DMS53 (cell line): ENCODE measurements at places on chromosomes 6 and 20.
A peak's percentile ranks its signal among the peaks of the same experiment; 100 is the strongest.

DNA sequence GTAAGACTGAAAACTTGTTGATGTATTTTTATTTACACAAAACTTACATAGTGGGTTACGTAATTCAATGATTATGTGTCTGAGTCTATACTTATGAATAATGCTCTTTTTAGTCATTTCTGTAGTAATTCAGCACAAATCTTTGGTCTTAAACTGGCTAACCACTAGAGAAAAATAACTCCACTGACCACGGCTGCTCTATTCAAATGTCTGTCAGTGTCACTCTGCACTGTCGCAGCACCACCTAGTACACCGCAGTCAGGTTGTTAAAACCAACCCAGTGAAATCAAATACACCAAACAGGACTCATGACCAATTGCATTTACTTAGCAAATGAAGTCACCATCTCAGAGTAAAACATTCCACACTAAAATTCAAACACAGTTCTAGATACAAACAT is 93.5 kb upstream of the CCDC28A start:
- no peak for DNase-seq

DNA sequence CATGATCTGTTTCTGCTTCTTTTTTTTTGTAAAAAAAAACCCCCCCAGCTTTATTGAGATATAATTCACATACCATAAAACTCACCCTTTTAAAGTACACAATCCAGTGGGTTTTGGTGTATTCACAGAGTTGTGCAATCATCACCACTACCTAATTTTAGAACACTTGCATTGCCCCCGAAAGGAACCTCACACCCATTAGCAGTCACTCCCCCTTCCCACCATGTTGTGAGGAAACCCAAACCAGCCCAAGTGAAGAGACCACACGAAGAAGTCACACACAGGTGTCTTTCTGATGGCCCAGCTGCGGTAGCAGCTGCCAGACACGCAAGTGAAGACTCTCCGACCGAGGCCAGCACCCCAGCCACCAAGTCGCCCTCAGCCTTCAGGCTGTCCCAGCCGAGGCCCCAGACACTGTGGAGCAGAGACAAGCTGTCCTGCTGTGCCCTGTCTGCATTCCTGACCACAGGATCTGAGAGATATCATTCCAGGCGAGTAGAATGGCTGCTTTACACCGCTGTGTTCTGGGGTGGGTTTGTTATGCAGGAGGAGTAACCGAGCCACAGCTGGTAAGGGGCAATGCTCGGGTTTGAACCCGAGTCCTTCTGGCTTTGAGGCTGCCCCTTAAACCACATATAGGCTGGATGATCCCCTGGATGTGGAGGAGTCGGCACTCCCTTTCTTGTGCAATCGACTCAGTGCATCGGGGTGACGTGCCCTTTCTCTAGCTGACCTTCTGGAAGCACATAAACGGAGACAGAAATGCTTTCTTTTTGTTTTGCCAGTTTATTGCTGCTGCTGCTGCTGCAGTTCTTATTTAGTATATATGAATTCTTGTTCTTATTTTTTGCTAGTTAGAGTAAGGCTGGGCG is 59.1 kb upstream of the PTPN1 start:
- no peak for DNase-seq

GRCh38 chr20:32997431-32997830 is 6.8 kb downstream of the SUN5 start:
- DNase-seq = no peak

GRCh38 chr20:47054945-47055344 is 160.3 kb downstream of the EYA2 start:
- DNase-seq = no peak

DNA sequence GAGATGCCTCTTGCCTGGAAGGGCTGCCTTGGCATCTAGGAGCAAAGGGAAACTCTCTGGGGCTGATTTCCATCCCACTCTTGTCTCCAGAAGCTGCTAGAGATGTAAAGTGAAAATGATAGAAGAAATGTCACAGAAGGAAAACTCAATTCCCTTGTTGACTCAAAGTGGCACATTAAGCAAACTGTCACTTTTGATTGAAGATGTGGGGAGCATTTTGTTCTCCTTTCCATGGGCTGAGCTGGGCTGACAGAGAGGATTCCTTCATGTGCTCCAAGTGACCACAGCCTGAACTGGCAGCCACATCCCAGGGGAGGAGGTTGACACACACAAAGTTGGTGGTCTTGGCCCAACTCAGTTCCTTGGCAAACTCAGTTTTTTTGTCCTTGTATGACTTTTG is 9.8 kb downstream of the GPR31 start:
- no peak for DNase-seq

GRCh38 chr6:139355172-139355571 is 19.3 kb downstream of the CITED2 start:
- no peak for DNase-seq

GRCh38 chr20:54103067-54103761 is 32.8 kb upstream of the BCAS1 start:
- peak; percentile 85 for DNase-seq

- no peak for DNase-seq
Measured at GRCh38 chr6:129022011-129022553, 139.1 kb downstream of the LAMA2 start.

- no peak for DNase-seq
Measured at GRCh38 chr6:107550906-107551305, 61.0 kb downstream of the SOBP start.

GRCh38 chr6:113457198-113457597 is 399.9 kb upstream of the MARCKS start:
- no peak for DNase-seq

DNA sequence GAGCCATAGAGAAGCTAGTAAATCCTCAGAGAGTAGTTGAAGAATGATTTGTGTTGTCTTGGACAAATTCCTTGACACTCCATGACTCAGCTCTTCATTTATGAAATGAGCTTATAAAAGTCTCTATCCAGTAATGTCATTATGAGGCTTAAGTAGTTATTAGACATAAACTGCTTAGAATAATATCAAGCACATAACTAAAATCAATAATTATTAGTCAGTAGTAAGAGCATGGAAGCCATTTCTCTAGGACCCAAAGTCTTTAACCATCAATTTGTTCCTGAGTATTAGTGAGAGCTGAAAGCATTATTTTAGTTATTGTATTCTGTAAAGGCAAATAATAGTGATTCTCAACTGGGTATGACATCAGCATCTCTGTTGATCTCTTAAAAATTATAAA is 1140.2 kb downstream of the HACE1 start:
- DNase-seq = no peak

DNA sequence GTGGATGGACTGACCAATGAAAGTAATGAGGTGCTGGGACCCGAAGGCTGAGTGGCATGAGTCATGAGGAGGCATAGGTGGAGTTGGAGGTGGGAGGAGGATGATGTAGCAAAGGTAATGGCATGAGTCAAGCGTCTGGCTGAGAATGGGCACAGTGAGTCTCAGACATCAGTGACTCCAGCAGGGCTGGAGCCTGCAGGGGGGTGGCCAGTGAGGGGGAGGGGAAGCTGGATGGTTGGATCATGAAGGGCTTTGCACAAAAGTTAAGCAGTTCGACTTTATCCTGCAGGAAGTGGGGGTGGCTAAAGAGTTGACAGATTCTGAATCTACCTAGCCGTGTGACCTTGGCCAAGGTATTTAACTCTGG is 99.0 kb upstream of the IYD start:
- DNase-seq = peak; percentile 68

DNA sequence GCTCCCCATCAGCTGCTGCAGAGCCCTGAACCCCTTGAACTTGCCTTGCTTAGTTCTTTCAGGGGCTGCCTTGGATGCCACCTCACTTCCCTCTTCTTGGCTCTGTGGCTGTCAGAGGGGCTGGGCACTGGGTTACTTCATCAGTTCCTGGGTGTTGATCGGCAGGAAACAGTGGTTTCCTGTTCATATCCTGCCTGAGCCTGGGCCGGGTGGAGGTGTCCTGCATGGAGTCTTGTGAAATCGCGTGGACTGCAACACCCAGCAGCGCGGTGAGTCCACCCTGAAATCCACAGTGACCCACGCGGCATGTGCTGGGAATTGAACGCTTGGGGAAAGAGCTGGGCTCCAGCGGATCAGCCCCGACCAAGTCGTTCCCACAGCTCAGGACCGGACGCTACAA is 97.5 kb downstream of the CDH26 start:
- DNase-seq = peak; percentile 80

DNA sequence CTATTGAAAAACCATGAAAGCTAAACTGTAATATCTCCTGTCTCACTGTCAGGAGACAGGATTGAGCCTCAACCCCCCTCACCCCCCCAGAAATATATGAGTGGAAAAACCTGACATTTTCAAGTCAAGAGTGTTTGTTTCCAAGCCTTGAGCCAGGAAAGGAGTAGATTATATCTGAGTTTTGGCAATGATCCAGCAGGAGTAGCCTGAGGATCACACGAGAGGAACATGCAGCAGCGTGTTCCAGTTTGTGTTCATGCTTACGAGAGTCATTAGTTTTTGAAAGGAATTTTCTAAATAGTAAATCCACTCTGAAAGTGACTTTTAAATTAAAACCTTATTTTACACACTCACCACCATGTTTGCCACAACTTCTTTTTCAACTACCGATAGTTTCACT is 15.8 kb downstream of the IL22RA2 start:
- DNase-seq = no peak

DNA sequence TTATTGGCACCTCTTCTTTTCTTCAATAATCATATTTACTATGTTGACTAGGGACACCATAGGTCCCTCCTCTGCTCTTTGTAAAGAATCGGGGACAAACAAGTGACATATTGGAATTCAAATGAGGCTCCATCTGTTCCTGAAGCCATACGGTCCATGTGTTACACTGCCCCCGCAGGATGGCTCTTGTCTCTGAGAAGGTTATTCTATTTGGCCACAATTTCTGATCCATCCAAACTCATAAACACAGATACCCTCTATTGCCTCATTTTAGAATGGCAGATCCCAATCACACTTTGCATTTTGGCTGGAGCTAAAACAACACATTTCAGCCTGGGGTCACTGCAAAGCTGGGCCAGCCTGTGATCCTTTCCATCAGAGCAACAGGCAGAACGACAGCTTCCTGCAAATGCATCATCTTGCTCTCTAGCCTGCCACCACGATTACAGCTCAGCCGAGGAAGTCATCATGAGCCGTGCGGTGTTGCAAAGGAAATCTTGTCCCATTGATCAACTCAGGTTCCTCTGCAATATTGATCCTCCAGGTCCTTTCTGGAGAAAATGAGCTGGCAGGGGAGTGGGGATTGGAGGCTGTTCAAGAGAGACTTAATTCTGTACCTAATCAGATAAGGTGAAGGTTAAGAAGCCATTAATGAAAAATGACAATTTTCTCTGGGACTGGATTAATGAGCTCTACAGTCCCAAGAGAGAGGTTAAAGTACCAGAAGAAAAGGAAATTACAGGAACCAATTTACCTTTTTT is 73.1 kb downstream of the AGPAT4 start:
- DNase-seq = no peak

DNA sequence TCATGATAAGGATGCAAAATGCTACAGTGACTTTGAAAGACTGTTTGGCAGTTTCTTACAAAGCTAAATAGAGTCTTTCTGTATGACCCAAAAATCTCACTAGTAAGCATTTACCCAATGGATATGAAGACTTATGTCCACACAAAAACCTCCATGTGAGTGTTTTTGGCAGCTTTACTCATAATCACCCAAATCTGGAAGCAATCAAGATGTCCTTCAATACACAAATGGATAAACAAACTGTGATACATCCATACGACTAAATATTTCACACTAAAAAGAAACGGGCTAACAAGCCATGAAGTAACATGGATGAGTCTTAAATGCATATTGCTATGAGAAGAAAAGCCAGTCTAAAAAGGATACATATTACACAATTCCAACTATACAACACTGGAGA is 117.2 kb downstream of the PDE10A start:
- no peak for DNase-seq

- DNase-seq = peak; percentile 79
Measured at GRCh38 chr6:26124781-26125685, 37.8 kb downstream of the HFE start.

DNA sequence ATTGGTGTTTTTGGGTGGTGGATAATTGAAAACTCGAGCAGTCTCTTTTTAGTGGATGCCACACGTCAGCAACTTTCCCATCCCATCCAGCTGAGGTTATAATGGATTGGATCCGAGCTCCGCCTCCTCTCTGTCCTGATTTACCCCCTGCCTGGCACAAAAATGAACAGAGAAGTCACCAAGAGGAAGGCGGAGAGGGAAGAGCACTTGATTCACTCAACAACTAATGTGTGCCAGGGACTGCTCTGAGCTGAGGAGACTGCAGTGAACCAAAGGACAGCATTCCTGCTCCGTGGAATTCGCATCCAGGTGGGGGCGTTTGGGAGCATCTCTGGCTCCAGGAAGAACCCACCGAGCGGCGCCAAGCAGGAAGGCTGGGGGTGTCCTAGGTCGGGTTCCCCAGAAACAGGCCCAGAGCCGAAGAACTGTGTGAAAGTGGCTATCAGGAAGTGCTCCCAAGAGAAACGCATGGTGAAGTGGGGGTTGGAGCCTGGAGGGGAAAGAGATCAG is 95.8 kb upstream of the NAA20 start:
- DNase-seq = no peak

GRCh38 chr20:22719167-22719591 is 134.8 kb upstream of the FOXA2 start:
- DNase-seq = no peak

GRCh38 chr6:88443554-88443953 is 277.4 kb upstream of the CNR1 start:
- no peak for DNase-seq

DNA sequence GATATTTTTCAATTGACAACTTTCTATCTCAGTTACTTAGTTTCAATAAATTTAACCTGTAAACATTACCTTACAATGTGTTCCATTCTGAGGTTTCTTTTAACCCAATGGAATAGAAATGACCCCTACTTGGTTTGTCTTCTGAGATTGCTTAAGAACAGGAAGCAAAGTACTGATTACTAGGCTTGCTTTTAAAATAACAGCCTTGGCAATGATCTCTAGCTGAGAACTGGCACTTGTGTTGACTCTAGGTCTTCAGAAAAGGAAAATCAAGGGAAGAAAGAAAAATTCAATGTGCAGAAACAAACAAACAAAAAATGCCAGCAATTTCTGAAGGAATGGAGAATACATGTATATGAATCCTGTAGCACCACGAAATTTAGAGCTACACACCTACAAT is 66.1 kb downstream of the SYNE1 start:
- no peak for DNase-seq

- no peak for DNase-seq
Measured at GRCh38 chr6:37812841-37813240, 6.7 kb upstream of the ZFAND3 start.

- no peak for DNase-seq
Measured at GRCh38 chr6:12034837-12035236, 22.7 kb downstream of the HIVEP1 start.
